ENCODE measurements at places on chromosomes 5 and 9.

- no peak for DNase-seq
These were observed 65.2 kb upstream of the MAP1B start for GRCh38 chr5:72042097-72042496.

GRCh38 chr9:21542787-21543186, 60.7 kb upstream of the IFNE start:
- DNase-seq: no peak

GRCh38 chr5:13746026-13746425, 198.5 kb downstream of the DNAH5 start:
- no peak for DNase-seq

DNA sequence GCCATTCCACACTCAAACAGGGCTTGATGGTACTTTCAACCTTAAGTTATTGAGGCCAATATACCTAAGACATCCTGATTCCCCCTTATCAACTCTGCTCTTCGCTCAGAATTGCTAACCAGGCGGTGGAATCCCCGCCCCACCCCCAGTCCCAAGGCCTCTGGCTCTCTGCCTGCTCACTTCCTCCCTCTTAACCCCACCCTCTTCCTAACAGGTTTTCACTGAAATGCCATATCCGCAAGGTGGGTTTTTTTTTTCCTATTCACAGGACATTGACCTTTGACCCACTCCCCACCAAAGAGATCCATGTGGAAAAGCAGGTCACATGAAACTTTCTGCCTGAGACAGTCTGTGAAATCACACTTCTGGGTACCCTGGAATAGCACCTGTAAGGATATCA, 66.6 kb upstream of the IFNK start:
- DNase-seq: no peak

DNA sequence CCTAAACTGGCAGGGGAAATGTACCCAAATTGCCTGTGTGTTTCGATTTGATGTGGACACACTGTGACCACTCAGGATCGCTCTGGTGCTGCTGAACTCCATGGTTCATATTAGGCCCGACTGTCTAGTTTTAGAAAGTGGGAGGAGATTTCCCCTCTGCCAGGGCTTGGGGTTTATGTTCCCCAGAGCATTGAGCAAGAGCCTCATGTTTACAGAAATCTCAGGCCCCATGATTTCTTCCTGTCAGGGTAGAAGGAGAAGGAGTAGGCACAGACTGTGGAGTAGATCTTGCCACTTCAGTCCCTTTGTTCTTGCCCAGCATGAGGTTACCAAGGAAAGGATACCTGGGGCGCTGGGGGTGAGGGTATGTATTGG, 40.8 kb upstream of the GLRX start:
- no peak for DNase-seq

- no peak for DNase-seq
These were observed 18.6 kb upstream of the ANGPTL2 start for GRCh38 chr9:127140842-127141675.

DNA sequence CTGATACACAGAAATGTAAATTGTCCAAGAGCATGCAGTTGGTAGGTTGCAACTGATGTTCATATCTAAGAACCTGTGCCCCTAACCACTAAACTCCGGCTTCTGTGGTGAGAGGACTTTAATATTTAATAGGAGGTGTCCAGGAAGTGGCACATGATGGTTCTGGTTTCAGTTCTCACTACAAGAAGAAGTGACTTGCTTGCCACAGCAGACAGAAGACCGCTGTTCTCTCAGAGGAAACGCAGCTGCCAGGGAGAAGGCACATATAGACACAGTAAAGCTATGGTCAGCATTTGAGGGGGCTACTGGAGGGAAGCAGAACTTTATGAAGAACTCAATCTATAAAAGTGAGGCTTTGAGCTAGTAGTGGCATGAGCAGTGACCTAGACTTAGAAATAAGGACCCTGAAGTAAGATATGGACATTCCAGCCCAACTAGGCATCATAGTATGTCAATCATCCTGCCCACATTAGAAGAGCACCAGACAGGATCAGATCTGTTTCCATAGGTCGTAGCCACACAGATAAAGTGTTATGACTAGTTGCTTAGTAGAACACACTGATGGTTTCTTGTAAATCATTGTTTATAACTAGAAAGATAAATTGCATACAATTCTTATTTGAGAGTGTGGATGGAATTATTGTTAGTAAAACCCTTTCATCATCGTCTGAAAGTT, 36.4 kb upstream of the DAB2 start:
- no peak for DNase-seq

- no peak for DNase-seq
These were observed 30.6 kb upstream of the TRIM32 start for GRCh38 chr9:116656501-116656971.

DNA sequence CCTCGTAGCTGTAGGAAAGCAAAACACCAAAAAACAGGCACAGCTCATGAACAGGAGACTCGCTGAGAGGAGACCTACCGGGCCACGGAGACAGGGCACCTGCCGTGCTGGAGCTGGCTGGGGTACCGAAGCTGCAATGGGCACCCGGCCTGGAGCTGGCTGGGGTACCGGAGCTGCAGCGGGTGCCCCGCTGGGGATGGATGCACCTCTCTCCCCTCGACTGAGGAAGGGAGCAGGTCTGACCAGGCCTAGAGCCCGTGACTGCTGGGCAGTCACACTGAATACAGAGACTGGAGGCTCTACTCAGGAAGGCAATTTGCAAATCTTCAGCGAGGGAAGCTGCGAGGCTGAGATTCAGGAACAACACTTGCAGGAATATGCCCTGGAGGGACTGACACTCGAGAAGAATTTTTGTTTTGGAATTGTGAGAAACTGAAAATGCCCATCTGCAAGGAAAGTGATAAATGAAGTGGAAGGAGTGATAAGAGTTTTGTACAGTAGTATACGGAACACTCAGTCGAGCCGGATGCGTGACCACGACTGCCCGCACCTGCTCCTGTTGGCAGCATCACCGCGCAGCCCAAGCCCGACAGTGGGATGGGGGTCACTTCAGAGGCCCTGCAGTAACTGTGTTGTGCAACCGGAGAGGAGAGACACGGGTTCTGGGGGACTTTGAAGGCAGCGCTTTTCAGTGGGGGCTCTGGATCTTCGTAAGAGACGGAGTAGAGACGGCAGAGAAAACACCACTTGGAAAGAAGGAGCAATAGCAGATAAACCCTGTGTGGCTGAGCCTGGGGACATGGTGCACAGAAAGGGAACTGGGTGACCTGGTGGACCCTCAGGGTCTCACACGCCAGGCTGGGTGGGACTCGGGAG, 27.9 kb upstream of the LPCAT1 start:
- DNase-seq: no peak

GRCh38 chr9:129493002-129493705, 127.7 kb downstream of the C9orf50 start:
- DNase-seq: no peak

- no peak for DNase-seq
These were observed 68.7 kb downstream of the PCDH1 start for GRCh38 chr5:141809380-141810096.

DNA sequence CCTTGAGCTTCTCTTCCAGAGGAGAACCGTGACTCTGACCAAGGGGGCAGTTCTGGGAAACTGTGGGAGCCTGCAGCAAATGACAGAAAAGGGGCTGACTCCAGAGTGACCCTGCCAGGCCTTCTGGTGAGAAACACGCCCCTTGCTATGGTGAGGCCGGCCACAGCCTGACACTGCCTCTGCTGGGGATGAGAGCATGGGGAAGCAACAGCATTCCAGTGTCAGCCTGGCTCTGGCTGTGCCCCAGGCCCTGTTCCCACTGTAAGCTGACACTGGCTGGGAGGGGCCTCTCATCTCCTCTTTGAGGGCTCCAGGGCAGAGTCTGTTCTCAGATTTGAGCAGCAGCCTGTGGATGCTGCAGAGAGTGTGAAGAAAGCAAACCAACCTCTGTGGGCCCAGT, 180.0 kb upstream of the IL12B start:
- no peak for DNase-seq

GRCh38 chr5:132591145-132591544, 34.4 kb downstream of the RAD50 start:
- no peak for DNase-seq

DNA sequence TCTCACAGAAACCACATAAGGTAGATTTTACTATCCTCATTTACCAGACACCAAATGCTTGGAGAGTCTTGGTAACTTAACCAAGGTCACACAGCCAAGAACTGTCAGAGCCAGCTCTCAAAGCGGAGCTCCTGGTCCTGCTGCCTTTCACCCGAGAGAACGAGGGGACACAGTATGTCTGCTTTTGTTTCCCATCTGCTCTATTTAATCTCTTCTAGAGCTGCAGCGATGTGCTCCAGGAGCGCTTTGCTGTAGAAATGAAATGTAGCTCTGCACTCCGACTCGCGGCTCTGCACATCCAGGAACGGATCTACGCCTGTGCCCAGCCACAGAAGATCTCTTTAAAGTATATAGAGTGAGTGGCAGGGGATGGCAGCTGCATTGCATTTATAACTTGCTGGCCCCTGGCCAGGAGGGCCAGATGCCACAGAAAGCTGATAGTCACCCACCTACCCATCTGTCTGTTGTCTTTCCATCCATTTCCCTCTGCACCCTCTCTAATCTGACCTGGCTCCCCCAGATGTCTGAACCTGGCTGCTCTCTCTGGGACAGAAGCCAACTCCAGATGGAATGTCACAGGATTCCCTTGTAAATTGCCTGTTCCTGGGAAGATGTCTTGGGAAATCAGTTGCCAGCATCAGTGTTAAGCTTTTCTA, 21.4 kb upstream of the TRMT10B start:
- no peak for DNase-seq

- DNase-seq: no peak
These were observed 1044.8 kb downstream of the DTWD2 start for GRCh38 chr5:117943541-117943940.

DNA sequence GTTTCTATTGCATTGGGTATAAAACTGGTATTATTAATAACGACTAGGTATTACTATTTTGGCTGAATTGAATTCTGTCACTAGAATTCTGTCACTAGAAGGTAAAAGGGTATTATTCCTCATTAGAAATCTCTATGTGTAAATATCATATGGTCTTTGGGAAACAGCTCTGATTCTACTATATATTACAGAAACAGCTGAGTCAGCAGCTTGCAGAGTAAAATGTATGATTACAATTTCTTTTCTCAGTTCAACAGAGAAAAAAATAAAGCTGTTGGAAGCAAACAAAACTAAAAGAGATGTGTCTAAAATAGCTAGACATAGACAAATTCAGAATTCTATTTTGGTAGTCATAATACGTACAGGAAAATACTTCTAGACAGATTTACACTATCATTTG, 48.5 kb downstream of the HAPLN1 start:
- DNase-seq: no peak

DNA sequence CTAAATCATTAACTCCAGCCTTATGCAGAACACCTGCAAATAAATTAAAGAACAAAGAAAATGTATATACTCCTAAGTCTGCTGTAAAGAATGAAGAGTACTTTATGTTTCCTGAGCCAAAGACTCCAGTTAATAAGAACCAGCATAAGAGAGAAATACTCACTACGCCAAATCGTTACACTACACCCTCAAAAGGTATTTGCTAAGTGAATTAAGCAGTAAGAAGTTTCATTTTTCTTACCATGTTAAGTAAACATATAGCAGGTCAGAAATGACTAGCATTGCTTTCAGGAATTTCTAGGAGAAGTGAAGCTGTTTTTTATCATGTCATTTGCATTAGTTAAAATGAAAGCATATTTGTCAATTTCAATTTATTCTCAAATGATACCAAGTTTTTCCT, 92.7 kb downstream of the MELK start:
- DNase-seq: no peak

- DNase-seq: no peak
These were observed 59.1 kb upstream of the TLR4 start for GRCh38 chr9:117644932-117645636.

DNA sequence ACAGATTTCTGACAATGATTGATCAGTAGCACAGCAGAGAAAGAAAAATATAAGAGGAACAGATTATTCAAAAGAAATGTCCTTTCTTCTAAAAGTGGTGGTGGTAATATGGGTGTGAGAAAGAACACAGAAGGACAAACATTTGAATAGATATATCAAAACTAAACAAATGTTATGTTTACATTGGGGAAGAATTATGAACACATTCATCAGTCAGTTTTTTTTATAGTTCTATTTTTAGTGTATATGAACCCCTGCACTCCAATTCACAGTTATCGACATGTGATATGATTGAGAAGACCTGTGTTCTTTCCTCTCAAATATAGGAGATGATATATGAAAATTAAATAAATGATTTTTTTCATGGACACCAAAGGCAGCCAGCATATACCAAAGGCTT, 128.6 kb downstream of the NNT start:
- DNase-seq: no peak

DNA sequence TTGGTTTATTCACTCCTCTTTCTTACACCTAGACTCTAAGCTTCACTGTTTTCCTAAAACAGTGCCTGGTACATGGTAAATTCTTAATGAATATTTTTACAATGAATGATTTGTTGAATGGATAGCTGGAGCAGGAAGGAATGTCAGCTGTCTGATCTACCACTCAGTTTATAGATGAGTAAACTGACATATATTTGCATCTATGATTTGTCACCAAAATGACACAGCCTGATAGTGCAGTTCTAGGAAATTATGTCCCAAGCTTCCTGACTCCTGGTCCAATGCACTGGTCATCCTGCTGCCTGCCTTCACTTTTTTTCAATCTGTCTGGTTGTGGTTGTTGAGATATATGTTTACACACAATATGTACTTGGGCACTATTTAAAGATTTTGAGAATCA, 651.7 kb upstream of the WWC1 start:
- DNase-seq: no peak

- no peak for DNase-seq
These were observed 12.2 kb upstream of the CDK5RAP2 start for GRCh38 chr9:120592210-120592609.

GRCh38 chr9:93292288-93292615, 108.3 kb downstream of the WNK2 start:
- DNase-seq: no peak

DNA sequence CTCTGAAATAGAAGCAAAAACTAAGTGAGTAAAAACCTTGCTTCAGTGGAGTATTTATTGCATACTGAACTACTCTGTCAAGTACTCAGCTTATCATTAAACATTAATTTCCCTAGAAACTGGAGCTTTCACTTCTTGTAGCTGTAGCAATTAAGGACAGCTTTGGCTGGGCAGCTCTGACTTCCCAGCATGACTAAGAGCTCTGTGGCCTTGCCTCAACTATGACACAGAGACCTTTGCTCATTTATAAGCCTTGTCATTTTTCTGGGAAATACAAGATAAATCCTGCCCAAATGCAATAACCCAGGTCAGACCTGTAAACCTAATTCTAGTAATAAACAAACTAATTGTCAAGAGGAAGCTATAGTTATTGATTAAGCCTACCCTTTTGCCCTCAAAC, 65.4 kb upstream of the STK32A start:
- DNase-seq: no peak

- no peak for DNase-seq
These were observed 212.5 kb downstream of the COMMD10 start for GRCh38 chr5:116297296-116297814.

GRCh38 chr5:155556700-155557099, 543.1 kb downstream of the KIF4B start:
- DNase-seq: no peak

DNA sequence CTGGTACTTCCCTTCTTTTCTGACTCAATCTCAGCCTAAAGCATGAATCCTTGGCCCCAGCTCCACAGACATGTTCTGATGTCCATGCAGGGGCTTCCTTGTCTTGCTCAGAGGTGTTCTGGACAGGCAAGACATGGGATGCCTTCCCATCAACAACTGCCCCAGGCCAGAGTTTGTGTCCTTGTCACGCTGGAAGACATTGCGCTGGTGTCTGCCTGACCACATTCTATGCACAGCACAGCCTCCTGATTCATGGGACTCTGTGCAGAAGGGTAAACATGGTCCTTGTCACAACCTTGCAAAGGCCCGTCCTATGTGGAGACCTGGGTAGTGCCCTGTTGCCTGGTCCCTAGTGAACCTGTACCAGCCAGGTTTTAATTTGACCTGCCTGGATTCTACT, 212.2 kb downstream of the FSTL4 start:
- no peak for DNase-seq
